ENCODE measurements at places on chromosomes 2 and 18.

GRCh38 chr2:1517786-1518185 lies 104.5 kb downstream of the TPO start:
- no peak for DNase-seq

GRCh38 chr18:54416436-54416835 lies 58.7 kb downstream of the C18orf54 start:
- DNase-seq: no peak

DNA sequence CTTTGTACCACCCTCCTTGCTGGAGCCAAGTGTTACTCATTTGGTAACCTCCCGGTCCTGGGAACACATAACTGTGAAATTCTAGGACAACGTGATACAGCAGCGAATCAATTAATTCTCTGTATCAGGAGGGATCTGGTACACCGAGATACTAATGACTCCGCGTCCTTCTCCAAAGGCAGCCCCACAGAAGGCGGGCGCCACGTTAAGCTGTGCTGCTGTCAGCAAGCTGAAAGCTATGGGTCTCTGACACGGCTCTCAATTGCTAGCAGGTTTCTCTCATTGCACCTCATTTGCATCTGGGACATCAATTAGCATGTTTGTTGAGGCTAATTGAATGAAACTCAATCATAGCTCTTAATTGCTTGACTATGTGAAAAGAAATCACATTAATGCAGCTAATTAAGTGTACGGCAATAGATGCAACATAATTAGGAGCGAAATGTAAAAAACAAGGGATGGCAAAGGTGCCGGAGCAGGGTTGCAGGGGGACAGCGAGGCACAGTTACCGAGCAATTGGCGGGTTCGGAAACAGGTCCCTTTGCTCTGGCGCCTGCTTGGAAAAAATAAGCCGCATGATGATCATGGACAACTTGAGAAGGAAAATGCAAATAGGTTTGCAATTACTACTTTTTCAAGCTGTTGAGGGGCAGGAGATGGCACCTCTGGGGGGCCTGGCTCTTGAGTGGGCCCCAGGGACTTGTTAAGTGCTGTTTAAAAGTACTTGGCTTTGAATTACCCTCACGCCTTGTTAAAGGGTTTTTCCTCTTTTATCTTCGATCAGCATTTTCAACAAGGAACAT lies 264.2 kb downstream of the GBX2 start:
- DNase-seq: no peak

- no peak for DNase-seq
Measured at GRCh38 chr2:68722712-68723111, 11.9 kb upstream of the ARHGAP25 start.

GRCh38 chr2:204730603-204731002 lies 185.3 kb downstream of the PARD3B start:
- DNase-seq: no peak

DNA sequence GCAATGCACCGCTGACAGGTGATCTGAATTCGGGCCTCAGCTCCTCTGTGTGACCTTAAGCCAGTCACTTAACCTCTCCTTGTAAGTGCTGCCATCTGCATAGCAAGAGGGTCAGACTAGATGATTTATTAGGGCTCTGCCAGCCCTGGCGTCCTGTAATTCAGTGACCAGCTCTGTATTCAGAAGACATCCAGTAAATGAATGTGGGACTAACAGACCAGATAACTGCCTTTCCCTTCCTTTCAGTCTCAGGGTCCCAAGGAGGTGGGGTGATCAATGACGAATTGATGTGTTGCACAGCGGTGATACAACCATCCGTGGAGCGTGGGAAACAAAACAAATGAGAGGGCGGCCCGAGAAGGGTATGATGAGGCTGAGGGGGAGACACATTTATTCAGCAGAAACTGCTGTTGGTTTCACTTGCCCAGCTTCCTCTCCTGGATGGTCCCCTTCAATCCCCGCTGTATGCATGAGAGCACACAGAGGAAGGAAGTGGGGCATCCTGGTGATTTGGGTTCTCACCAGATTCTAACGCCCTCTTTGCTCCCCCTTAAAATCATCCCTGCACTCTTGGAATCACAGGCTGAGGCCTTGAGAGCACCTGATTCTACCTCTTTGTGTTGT lies 92.8 kb downstream of the VIT start:
- no peak for DNase-seq

- DNase-seq: no peak
Measured at GRCh38 chr2:226963528-226963927, 127.7 kb downstream of the RHBDD1 start.

GRCh38 chr18:75407468-75408437 lies 19.8 kb downstream of the SMIM21 start:
- DNase-seq: no peak

- DNase-seq: no peak
Measured at GRCh38 chr2:231597627-231598026, 5.0 kb downstream of the TEX44 start.

DNA sequence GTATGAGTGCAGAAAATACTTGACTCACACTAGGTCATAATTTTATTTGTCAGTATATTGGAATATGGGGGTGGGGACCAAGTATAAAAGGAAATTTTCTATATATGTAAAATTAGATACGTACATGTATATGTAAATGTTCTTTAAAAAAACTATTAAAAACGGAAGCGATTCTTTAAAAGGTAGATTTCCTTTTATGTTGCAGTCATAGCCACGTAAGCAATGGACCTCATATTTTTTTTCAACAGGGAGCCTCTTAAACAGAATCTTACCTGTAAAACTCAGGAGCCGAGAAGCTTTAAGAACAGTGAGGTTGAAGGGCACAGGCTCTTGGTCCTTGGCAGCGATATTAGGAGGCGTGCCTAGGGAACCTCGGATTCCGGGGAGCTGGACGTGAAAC lies 3.3 kb downstream of the RHBDD1 start:
- DNase-seq: no peak

GRCh38 chr2:152718076-152718908 lies at the start of gene ARL6IP6:
Gene ARL6IP6 (plus strand): TSS chr2:152718620. CDS start chr2:152718625, 5 bp downstream.
- DNase-seq: peak; percentile 84

Data from NCI-H1105 (cell line).